ENCODE measurements at places on chromosomes 5 and 9.

GRCh38 chr9:98790842-98791607 lies 5.3 kb downstream of the ANKS6 start:
- DNase-seq: peak; percentile 24

GRCh38 chr5:143016777-143017516 lies 246.8 kb downstream of the ARHGAP26 start:
- DNase-seq: no peak

DNA sequence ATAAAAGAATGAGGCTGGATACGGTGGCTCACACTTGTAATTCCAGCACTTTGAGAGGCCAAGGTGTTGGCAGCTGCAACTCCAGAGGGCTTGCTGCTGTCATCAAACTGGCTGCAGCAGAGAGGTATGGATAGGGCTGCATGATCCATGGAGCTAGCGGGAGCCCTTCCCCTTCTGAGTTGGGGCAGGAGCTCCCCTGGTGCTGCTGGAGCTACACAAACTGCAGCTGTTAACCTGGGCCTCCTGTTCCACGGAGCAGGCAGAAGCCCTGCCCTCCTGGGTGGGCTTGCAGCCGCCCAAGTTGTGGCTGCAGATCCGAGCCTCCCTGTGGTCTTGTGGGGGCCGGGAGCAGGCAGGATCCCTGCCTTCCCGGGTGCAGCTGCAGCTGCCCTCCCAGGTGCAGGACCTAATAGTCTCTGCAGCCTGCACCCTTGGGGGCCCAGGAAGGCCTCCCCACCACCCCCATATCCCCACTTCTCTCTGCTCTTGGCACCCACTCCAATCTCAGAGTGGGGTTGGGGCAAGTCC lies 15.8 kb downstream of the CDC25C start:
- DNase-seq: no peak

DNA sequence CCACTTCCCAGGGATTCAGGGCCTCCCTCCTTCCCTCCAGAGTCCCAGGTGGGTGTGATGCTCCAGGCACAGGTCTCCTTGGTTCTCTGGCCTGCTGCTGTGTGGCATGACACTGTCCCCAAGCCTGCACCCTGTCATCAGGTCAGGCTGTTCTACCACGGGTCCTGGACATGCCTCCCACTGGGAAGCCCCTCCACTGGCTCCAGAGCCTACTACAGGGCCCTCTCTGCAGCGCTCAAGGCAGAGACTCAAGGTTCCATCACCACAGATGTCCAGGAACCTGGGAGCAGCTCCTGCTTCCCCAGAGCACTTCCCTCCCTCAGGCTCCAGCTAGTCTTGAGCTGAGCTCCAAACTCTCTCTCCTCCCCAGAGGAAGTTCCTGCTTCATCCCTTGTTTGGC lies 237.3 kb downstream of the PBX3 start:
- no peak for DNase-seq

Measured in T-helper 17 cell (primary cell).